ENCODE measurements at places on chromosomes 16 and 17. TPM values are rescaled to one million over a fixed set of nuclear protein-coding genes. Genes with fewer than 3 reads are reported as not detected.

DNA sequence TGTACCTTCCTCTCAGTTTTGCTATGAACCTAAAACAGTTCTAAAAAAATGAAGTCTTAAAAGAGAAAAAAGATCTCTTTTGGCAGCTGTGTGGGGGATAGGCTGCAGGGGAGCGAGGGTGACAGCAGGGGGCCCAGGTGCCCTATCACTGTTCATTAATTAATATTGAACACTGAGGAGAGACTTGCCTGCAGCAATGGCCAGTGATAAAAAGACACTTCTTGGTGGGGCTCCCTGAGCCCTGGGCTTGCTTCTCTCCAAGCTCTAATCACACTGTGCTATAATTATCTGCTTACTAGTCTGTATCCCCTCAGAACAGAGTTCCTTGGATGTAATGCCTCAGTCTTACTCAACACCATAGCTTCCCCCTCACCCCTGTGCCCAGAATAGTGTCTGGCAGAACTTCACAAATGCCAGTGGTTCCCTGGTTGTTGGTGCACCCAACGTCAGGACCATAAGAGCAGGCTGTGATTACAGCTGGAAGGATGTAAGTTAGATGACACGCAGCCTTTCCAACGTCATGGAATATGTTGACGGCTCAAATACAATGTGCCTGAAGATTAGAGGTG is 52.0 kb upstream of the IRX6 start:
- no peak for DNase-seq
- H3K27ac ChIP-seq: no peak overlapping the region
- no peaks in the 10 kb centered on the region for H3K4me1 ChIP-seq
- no peaks in the 10 kb centered on the region for H3K36me3 ChIP-seq
- no peaks in the 10 kb centered on the region for H3K27me3 ChIP-seq
- no peak overlapping the region for H3K4me3 ChIP-seq

Gene ENPP7
- total RNA-seq: not detected

DNA sequence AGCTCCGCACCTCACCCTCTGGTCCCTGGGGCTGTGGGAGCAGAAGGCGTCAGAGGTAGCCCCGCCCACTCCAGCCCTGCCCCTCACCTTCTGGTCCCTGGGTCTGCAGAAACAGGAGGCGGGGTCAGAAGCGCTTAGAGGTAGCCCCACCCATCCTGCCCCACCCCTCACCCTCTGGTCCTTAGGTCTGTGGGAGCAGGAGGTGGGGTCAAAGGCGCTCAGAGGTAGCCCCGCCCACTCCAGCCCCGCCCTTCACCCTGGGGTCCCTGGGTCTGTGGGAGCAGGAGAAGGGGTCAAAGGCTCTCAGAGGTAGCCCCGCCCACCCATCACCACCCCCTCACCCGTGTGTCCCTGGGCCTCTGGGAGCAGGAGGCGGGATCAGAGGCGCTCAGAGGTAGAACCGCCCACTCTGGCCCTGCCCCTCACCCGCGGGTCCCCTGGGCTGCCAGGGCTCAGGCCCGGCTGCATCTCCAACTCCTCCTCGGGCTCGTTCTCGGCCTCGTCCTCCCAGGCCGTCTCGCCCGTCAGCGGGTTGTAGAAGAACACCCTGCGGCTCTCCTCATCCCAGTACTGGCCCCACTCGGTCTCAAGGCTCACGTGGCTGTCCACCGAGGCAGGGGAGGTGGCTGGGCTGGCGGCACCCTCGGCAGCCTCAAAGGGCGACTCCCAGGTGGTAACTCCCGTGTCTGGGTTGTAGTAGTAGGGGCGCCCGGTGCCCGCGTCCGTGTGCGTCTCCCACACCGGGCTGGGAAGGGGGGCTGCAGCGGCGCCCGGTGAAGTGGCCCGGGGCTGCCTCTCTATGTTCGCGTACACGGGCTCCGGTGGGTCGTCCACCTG is 27.2 kb downstream of the ARHGAP27 start:
- no peak overlapping the region for H3K27ac ChIP-seq
- DNase-seq: no peak
- peak overlapping the region; percentile 6 for H3K4me3 ChIP-seq
- H3K36me3 ChIP-seq: peaks cover 53% of the 10 kb centered on the region
- H3K27me3 ChIP-seq: no peaks in the 10 kb centered on the region

DNA sequence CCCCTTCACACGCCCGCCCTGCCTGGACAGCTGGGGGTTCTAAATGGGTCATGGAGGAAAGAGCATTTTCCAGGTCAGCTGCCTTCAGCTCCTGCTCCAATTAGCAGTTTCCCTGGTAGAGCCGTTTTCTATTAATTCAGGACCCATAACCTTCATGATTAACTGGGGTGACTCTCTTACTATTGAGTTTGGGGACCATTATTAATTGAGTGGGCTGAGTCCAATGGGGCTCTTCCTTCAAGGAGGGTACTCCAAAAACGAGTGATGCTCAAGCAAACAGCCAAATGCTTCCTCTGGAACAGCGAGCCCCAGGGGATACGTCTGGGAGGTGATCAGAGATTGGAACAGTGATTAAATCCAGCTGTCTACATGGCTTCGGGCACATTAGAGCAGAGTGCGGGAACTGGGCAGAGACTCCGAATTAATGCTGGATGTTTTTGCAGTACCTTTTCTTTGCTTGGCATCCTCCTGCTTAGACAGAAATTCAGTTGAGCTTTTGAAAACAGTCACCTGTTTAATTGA is 68.1 kb upstream of the CACNG3 start:
- H3K4me1 ChIP-seq: no peaks in the 10 kb centered on the region
- H3K36me3 ChIP-seq: no peaks in the 10 kb centered on the region
- H3K27ac ChIP-seq: no peak overlapping the region
- H3K27me3 ChIP-seq: no peaks in the 10 kb centered on the region
- no peak overlapping the region for H3K4me3 ChIP-seq

GRCh38 chr17:5986644-5987043 is 83.5 kb upstream of the WSCD1 start:
- H3K4me1 ChIP-seq: no peaks in the 10 kb centered on the region
- H3K4me3 ChIP-seq: no peak overlapping the region
- no peak overlapping the region for H3K27ac ChIP-seq
- peaks cover 3% of the 10 kb centered on the region for H3K27me3 ChIP-seq
- H3K36me3 ChIP-seq: no peaks in the 10 kb centered on the region
- no peak for DNase-seq

DNA sequence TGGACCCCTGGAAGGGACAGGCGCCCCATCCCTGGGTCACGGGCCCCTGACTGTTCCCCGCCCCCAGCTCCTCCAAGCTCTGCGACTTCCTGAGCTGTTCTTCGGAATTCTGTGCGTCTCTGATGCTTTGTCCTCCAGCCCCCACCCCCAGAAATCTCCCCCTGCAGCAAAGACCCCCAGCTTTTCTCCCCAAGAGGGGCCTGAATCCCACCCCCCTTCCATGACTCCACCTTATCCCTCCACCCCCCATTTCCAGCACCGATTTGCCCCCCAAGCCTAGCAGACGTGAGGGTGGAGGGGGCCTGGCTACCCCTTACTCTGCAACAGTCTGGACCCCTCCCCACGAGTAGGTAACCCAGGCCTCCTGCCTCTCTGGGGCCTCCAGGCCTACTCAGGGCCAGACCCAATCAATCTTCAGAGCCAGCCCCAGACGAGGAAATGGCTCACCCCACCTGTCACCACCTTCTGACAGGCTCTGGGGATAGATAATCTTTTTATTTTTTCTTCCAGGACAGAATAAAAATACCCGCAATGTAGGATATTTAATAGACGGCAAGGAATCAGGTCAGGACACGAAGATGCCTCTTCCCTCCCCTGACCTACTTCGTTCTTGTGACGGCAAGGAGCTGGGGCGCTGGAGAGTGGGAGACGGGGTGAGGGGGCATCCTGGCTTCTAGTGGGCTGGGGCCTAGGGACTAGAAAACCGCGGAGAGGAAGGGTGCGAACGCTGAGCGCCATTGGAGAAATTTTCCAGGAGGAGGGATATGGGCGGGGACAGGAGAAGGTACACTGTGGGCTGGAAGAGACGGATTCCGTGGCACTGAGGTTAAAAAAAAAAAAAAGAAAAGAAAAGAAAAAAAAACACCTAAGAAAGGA is 744 bp upstream of the PLXDC1 start:
- H3K36me3 ChIP-seq: no peaks in the 10 kb centered on the region
- H3K27ac ChIP-seq: peak overlapping the region; percentile 70
- peaks cover 3% of the 10 kb centered on the region for H3K27me3 ChIP-seq
- H3K4me1 ChIP-seq: peaks cover 16% of the 10 kb centered on the region

DNA sequence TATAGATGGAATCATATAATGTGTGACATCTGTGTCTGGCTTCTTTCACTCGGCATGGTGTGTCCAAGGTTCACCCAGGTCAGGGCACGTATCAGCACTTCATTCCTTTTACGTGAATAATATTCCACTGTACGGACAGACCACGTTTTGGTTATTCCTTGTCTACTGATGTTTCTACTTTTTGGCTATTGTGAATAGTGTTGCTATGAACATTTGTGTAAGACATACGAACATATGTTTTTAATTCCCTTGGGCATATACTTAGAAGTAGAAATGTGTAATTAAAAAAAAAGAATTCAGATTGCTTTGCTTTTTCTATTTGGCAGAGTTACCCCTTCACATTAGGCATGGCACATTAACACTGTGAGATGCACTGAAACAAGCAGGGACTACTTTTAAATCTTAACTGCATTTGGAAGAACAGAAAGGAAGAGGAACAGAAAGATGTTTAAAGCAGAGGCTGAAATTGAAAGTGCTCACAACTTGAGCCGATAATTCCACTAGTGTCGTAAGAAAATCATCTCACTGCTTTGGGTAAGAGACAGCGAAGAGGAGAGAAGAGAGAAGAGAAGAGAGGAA is 105.3 kb downstream of the VPS53 start:
- no peak overlapping the region for H3K27ac ChIP-seq
- H3K27me3 ChIP-seq: no peaks in the 10 kb centered on the region
- DNase-seq: no peak

DNA sequence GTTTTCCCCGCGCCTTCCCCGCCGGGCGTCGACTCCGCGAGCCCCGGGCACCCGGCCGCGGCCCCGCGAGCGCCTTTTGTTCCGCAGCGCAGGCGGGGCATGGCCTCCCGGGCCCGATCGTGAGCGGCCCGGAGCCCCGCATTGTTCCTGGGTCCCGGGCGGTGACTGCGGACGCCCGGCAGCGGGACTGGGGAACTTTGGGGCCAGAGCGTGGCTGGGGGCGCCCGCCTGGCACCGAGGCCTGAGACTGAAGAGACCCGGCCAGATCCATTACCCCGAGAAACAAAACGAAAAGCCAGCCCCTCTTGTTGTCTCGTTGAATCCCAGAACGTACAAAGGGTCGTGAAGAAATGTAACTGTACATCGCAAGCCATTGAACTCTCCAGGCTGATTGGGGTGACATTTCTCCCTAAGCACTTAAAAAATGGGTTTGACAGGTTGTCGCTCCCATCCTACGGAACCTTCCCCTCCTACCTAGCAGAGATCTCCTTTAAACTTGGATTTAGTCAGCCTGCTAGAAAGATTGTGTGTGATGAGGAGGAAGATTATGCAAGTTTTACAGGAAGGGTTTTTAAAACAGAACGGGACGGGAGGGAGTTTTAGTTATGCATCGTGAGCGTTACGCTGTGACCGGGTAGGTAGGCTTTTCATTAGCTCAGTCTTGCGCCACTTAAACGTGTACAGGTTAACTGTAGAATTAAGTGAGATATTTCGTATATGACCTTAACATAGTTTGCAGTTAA is 825 bp downstream of the METTL9 start:
- peaks cover 30% of the 10 kb centered on the region for H3K4me1 ChIP-seq
- H3K27ac ChIP-seq: peak overlapping the region; percentile 94
- H3K27me3 ChIP-seq: no peaks in the 10 kb centered on the region
- DNase-seq: no peak
- H3K36me3 ChIP-seq: no peaks in the 10 kb centered on the region

GRCh38 chr17:8122924-8123694 is 797 bp downstream of the HES7 start:
- no peak overlapping the region for H3K27ac ChIP-seq
- DNase-seq: no peak
- peak overlapping the region; percentile 67 for H3K4me3 ChIP-seq
- H3K27me3 ChIP-seq: peaks cover 22% of the 10 kb centered on the region
- no peaks in the 10 kb centered on the region for H3K36me3 ChIP-seq
- H3K4me1 ChIP-seq: peaks cover 72% of the 10 kb centered on the region

GRCh38 chr17:74199306-74200092 is 4.0 kb upstream of the RPL38 start:
- H3K36me3 ChIP-seq: peaks cover 1% of the 10 kb centered on the region
- H3K4me1 ChIP-seq: peaks cover 5% of the 10 kb centered on the region
- no peak overlapping the region for H3K27ac ChIP-seq
- H3K4me3 ChIP-seq: no peak overlapping the region
- peak; percentile 83 for DNase-seq
- H3K27me3 ChIP-seq: peaks cover 23% of the 10 kb centered on the region

GRCh38 chr17:28306954-28307401 is 12.0 kb upstream of the TMEM97 start:
- H3K27me3 ChIP-seq: peaks cover 29% of the 10 kb centered on the region
- no peaks in the 10 kb centered on the region for H3K4me1 ChIP-seq
- H3K4me3 ChIP-seq: no peak overlapping the region
- no peak for DNase-seq
- H3K36me3 ChIP-seq: no peaks in the 10 kb centered on the region
- no peak overlapping the region for H3K27ac ChIP-seq

DNA sequence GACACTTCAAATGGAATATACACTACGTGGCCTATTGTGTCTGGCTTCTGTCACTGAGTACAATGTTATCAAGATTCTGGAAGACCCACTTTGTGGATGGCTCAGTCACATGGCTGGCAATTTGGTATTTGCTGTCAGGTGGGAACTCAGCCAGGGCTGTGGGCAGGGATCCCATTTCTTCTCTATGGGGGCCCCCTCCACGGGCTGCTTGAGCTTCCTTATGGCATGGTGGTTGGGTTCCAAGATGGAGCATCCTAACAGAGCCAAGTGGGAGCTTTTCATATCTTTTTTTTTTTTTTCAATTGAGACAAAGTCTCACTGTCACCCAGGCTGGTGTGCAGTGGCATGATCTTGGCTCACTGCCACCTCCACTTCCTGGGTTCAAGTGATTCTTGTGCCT is 18.0 kb upstream of the CEP20 start:
- no peak overlapping the region for H3K4me3 ChIP-seq
- DNase-seq: no peak
- H3K36me3 ChIP-seq: no peaks in the 10 kb centered on the region
- no peaks in the 10 kb centered on the region for H3K27me3 ChIP-seq
- H3K4me1 ChIP-seq: no peaks in the 10 kb centered on the region

GRCh38 chr16:70759666-70760065 is 41.3 kb downstream of the VAC14 start:
- no peak overlapping the region for H3K4me3 ChIP-seq
- no peaks in the 10 kb centered on the region for H3K27me3 ChIP-seq
- H3K27ac ChIP-seq: no peak overlapping the region
- H3K36me3 ChIP-seq: peaks cover 52% of the 10 kb centered on the region

Gene TEN1
- 10.9 TPM for total RNA-seq
